ENCODE measurements at places on chromosomes 7 and 10. TPM values are rescaled to one million over a fixed set of nuclear protein-coding genes. Genes with fewer than 3 reads are reported as not detected.

Gene DDC
- total RNA-seq: not detected

Gene MTPN
- total RNA-seq: 166 TPM

Gene AKR1C3
- total RNA-seq: 35.9 TPM

Gene IFIT2
- 5.3 TPM for total RNA-seq

Gene TSPAN12
- total RNA-seq: 18.8 TPM

Gene MEOX2
- 23.5 TPM for total RNA-seq

Gene PIP4K2A
- 40.1 TPM for total RNA-seq

Gene GPR141
- 0.88 TPM for total RNA-seq

Gene HEPACAM2
- total RNA-seq: not detected

Gene ARHGAP22
- 23.8 TPM for total RNA-seq

Gene SUPV3L1
- total RNA-seq: 18.1 TPM

Gene PRKCQ
- 0.16 TPM for total RNA-seq

Gene STEAP1B
- total RNA-seq: 25.3 TPM

Gene MCM7
- total RNA-seq: 98.1 TPM

Gene SLC18A2
- not detected for total RNA-seq

Gene OPN1SW
- total RNA-seq: 1.1 TPM

Gene MDFIC
- 36.6 TPM for total RNA-seq

Gene ACTL6B
- total RNA-seq: not detected

Gene CRHR2
- not detected for total RNA-seq

Gene PLEKHA8
- total RNA-seq: 20.5 TPM

Gene C10orf53
- not detected for total RNA-seq

Gene CDHR3
- total RNA-seq: 0.81 TPM

Gene SPDYE9
- not detected for total RNA-seq

Gene DYDC2
- total RNA-seq: not detected

Gene LSM5
- 18.6 TPM for total RNA-seq

Gene LMOD2
- total RNA-seq: 0.16 TPM

Gene AKR1C4
- total RNA-seq: not detected

Gene CCM2
- 64.1 TPM for total RNA-seq

Gene ADAMTS14
- under 0.01 TPM for total RNA-seq

Gene CCDC7
- 3.9 TPM for total RNA-seq

Gene FAM25G
- not detected for total RNA-seq

Gene CNTNAP2
- 1.3 TPM for total RNA-seq

Gene OR6B1
- not detected for total RNA-seq

Gene SPDYE1
- total RNA-seq: not detected

Gene LRRN3
- under 0.01 TPM for total RNA-seq

Gene RARRES2
- total RNA-seq: not detected

Gene NKX2-3
- under 0.01 TPM for total RNA-seq

Gene DNAH11
- 0.31 TPM for total RNA-seq

Gene OR2F2
- not detected for total RNA-seq

Gene HTR7
- total RNA-seq: under 0.01 TPM

Gene HTR5A
- total RNA-seq: not detected

Gene TFEC
- total RNA-seq: 8.5 TPM

Gene ASAH2B
- 2.5 TPM for total RNA-seq
